ENCODE measurements at places on chromosomes 5 and 9.

GRCh38 chr9:114300846-114301797, 21.8 kb upstream of the ORM1 start:
- no peak overlapping the region for H3K27ac ChIP-seq
- H3K4me3 ChIP-seq = no peak overlapping the region
- no peaks in the 10 kb centered on the region for H3K4me1 ChIP-seq

DNA sequence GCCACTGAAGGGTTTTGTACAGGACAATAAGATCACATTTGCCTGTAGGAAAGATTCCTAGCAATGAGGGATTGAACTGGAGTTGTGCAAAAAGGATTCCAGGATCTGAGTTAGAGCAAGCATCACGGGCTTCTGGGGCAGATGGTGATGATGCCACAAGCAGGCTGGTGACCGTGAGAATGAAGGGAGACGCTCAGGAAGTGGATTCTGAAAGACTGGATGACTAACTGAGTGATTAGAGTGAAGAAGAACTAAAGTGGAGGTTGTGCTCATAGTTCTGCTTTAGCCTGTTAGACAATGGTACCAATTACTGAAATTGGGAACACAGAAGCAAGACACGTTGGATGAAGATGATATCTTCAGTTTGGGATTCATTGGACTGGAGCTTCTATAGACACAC, 168.2 kb downstream of the CD180 start:
- no peak overlapping the region for H3K27ac ChIP-seq
- H3K27me3 ChIP-seq = no peaks in the 10 kb centered on the region
- no peaks in the 10 kb centered on the region for H3K36me3 ChIP-seq
- peaks cover 6% of the 10 kb centered on the region for H3K4me1 ChIP-seq

DNA sequence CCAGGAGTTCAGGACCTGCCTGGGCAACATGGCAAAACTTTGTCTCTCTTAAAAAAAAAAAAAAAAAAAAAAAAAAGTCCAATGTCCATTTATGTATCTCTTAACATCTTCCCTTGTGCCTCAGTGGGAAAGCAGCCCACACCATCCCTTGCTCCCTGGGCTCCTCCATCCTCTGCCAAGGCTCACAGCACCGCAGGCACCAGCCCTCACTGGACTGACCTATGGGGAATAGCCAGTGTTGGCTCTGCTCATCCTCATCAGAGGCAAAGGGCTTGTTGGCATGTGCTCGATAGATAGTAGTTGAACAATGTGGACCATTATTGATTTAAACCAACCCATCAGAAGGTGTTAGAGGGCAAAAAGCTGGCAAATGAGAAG, 61.8 kb upstream of the LRRTM2 start:
- H3K4me1 ChIP-seq = no peaks in the 10 kb centered on the region
- H3K27ac ChIP-seq = no peak overlapping the region
- no peak overlapping the region for H3K4me3 ChIP-seq
- no peak for DNase-seq
- no peaks in the 10 kb centered on the region for H3K27me3 ChIP-seq

GRCh38 chr9:107283623-107284616, 841 bp downstream of the RAD23B start:
- H3K4me1 ChIP-seq = peaks cover 31% of the 10 kb centered on the region
- DNase-seq = peak; percentile 94
- no peaks in the 10 kb centered on the region for H3K27me3 ChIP-seq

GRCh38 chr9:22986556-22986955, 539.9 kb downstream of the DMRTA1 start:
- no peaks in the 10 kb centered on the region for H3K4me1 ChIP-seq
- no peak overlapping the region for H3K27ac ChIP-seq
- no peak for DNase-seq

GRCh38 chr5:138240650-138241385, 27.7 kb upstream of the CDC23 start:
- DNase-seq = no peak
- H3K4me1 ChIP-seq = 0 out of 2 replicates have a peak, but pooled peaks cover 3% of the 10 kb centered on the region
- no peaks in the 10 kb centered on the region for H3K27me3 ChIP-seq
- H3K4me3 ChIP-seq = no peak overlapping the region

- no peaks in the 10 kb centered on the region for H3K36me3 ChIP-seq
- no peak overlapping the region for H3K4me3 ChIP-seq
- no peak for DNase-seq
- H3K27ac ChIP-seq = no peak overlapping the region
- H3K4me1 ChIP-seq = no peaks in the 10 kb centered on the region
- H3K27me3 ChIP-seq = no peaks in the 10 kb centered on the region
These were observed 303.9 kb upstream of the EDIL3 start for GRCh38 chr5:84688566-84688965.

DNA sequence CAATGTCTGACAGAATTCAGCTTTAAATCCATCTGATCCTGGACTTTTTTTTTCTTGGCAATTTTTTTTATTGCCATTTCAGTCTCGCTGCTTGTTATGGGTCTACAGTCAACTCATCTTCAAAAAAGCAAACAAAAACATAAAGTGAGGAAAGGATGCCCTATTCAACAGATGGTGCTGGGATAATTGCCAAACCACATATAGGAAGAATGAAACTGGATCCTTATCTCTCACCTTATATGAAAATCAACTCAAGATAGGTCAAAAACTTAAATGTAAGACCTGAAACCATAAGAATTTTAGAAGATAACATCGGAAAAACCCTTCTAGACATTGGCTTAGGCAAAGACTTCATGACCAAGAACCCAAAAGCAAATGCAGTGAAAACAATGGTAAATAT, 389.1 kb upstream of the ST8SIA4 start:
- H3K27ac ChIP-seq = no peak overlapping the region
- H3K36me3 ChIP-seq = no peaks in the 10 kb centered on the region
- no peak for DNase-seq
- H3K27me3 ChIP-seq = no peaks in the 10 kb centered on the region
- no peaks in the 10 kb centered on the region for H3K4me1 ChIP-seq
